ENCODE measurements at places on chromosomes 7 and 10.
A peak's percentile ranks its signal among the peaks of the same experiment; 100 is the strongest.

DNA sequence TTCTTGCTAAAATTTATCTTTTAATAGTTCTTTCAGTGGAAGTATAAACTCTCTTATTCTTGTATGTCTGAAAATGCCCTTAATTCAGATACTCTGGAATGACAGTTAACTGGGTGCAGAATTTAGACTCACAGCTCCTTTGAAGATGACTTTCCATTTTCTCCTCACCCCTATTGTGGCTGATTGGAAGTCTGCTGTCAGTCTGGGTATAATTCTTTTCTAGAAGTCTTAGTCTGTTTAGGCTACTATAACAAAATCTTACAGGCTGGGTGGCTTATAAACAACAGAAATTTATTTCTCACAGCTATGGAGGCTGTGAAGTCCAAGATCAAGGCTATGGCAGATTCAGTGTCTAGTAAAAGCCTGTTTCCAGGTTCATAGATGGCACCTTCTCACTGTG is 145.2 kb upstream of the GDF10 start:
- DNase-seq, result no peak

DNA sequence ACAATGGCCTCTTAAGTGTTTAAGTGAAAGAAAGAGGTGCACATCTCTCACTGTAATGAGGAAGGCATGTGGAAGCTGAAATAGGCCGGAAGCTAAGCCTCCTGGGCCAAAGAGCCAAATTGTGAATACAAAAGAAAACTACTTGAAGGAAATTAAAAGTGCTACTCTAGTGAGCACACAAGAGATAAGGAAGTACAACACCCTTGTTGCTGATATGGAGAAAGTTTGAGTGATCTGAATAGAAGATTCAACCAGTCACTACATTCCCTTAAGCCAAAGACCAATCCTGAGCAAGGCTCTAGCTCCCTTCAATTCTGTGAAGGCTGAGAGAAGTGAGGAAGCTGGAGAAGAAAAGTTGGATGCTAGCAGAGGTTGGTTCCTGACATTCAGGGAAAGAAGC is 8.2 kb downstream of the DKK1 start:
- DNase-seq, result no peak

DNA sequence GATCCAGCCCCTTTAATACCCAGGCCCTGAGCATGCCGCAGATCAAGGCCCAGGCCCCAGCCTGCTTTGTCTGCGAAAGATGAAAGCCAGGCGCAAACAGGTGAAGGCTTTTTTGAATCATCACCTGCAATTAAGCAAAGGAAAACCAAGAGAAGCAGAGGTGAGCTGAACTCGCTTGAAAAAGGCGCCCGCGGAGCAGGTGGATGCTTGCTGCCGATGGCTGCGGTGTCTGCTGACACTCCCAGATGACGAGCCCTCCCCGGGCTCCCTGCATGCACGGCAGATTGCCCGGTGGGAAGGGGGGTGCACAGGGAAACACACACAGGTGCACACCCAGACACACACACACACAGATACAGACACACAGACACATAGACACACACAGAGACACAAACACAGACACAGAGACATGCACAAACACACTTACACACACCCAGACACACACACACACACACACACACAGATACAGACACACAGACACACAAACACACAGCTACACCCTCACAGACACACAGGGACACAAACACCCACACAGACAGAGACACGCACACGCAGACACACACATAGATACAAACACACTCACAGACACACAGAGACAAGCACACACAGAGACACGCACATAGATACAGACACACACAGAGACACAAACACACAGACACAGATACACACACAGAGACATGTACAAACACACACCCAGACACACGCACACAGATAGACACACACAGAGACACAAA is 142.6 kb upstream of the RNF32 start:
- DNase-seq, result no peak

DNA sequence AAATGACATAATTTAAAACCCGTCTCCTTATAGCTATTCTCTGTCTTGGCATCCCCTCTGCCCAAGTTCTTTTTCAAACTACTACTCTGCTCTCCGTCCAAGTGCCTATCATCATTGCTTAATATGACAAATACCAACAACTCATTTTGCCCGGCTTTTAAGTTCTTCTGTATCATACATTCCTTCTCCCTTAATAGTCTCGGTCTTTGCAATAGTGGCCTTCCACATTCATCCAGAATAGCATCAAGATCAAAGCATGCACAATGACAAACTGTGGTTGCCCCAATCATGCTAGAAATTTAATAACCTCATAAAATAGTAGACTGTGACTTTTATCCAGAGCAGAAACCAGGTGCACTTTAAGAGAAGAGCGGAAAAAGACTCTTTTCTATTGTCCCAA is 198.9 kb downstream of the ETV1 start:
- DNase-seq, result no peak

GRCh38 chr10:112313911-112314310 is 30.7 kb downstream of the TECTB start:
- DNase-seq, result no peak

GRCh38 chr10:3784510-3785250 is at the start of gene KLF6:
Gene KLF6, minus strand, starts transcription at chr10:3785209. Its CDS starts 195 bp downstream, at chr10:3785014.
- DNase-seq, result no peak

- DNase-seq, result peak; percentile 67
These were observed 37.7 kb downstream of the AGAP3 start for GRCh38 chr7:151123822-151124464.

DNA sequence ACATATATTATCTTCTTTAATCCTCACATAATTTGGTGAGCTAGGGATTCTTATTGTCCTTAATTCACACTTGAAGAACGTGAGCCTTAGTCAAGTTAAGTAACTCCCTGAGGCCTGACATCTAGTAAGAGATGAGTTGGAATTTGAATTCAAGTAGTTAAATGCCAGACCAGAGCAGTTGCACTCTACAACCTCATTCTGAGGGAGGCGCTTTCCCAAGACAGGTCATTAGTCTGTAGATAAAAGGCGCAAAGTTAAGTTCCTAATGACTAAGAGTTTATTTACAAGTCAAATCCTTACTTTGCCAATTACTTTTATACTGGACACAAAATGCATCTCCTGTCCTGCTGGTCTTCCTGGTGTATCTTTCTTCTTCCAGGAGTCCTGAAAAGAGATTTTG is 3.6 kb upstream of the EXOC6 start:
- no peak for DNase-seq

DNA sequence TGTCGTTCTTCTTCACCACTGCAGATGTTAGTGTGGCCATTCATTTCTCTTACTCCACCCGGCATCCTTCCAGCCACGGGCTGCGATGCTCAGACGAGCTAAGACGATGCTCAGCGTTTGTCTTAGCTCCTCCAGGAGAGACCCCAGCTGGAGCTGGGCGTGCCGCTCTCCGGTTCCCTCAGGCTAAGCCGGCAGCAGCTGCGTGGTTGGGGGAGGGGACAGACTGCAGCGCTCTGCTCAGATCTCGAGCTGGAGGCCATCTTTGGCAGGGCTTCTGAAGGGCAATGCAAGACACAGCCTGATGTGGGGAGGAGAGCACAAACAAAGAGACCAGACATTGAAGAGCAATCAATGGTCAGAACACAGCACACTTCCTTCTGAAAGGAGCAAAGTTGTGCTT is 4.8 kb downstream of the INA start:
- no peak for DNase-seq

All from C1 segment of cervical spinal cord (tissue), 14 donors.